ENCODE measurements at places on chromosomes 4 and X.

DNA sequence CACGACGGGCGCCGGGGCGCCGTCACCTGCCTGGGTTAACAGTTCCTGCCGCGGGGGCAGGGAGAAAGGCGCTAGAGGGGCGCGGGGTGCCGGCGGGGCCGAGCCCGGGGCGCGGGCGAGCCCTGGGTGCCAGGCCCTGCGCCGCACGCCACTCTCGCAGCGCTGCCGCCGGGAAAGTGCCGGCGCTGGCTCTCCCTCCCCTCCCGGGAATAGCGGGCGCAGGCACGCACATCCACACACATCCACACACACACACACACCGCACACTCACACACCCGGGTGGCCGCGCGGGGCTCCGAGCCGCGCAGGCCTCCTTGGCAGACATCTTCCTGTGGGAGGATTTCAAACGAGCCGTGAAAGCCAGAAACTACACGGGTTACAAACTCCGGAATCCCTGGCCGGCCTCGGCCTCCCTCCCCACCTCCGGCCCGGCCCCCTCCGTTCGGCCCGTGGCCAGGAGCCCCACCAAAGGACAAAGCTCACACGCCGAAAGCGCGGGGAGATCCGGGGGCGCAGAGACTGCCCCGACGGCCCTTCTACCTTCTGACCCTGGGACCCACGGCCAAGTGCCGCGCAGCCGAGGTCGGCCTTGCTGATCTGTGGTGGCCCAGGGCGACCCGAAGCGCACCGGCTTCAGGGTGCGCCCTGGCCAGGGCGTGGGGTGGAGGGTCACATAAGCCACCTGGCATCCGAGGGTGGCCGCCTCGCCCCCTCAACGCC, 92.3 kb downstream of the BCOR start:
- no peak for DNase-seq

DNA sequence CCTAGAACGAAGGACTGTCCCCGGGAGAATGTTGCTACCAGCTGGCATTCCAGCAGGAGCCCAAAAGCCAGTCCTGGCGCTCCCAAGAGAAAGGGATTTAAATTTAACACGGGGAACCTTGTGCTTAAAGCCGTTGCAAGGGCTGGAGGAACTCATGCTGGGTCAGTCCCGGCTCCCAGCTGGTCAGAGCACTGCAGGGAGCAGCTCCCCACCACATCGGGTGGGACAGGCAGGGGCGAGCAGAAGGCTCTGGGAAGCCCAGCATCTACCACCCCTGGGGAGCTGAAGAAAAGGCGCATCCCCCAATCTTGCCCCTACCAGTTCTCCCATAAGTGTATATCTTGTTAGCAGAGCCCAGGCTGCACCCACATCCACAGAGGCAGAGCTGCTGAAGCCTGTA, 15.7 kb downstream of the CFAP99 start:
- DNase-seq: no peak

DNA sequence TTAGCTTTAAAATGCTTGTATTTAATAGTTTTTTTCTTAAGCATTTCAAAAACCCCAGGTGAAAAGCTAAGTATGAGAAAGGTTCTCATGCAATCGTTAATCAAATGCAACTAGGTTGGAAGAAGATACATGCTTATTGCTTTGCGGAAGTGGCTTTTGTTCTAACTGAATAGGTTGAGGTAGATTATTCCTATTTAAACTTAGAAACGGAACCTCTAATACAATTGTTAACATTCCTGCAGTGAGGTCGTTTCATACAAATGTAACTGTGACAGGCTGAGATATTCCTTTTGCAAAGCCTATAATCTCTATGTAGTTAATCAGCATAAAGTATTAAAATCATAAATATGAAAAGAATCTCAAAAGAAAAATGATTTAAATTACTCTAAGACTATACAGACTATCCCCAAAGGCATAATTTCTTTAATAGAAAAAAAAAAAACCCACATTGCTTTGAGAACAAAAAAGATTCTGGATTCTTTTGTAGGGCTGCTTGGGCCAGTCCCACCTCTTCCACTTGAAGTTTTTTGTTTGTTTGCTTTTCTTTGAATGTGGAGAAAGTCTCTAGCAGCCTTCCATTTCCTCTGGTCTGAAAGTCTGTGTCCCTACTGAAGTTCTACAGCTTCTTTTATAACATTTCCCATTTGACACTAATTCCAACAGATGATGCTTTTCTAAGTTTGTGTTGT, 25.6 kb upstream of the SORBS2 start:
- DNase-seq: no peak

DNA sequence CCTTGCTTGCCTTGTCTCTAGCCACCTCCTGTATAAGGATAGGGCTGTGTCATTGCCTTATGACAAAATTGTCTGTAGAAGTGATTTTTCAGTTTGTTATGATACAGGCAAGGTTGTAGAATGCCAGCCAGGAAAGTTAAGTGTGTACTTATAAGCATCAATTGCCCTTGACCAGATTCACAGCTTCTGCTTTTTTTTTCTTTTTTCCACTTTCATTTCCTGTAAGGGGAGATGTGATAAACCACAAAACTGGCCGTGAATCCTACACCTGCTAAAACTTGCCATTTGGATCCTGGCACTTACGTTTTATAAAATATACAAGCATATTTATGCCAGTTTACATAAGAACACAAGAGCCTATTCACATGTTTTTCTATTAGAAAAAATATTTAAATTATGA, 35.0 kb upstream of the BMPR1B start:
- DNase-seq: no peak

GRCh38 chr4:54525602-54526001, 132.2 kb upstream of the KIT start:
- DNase-seq: no peak

GRCh38 chrX:106168107-106168506, at the start of gene PWWP3B:
Gene PWWP3B (plus strand): TSS chrX:106168305. CDS start chrX:106205433, 37,128 bp downstream.
- peak; percentile 21 for DNase-seq

DNA sequence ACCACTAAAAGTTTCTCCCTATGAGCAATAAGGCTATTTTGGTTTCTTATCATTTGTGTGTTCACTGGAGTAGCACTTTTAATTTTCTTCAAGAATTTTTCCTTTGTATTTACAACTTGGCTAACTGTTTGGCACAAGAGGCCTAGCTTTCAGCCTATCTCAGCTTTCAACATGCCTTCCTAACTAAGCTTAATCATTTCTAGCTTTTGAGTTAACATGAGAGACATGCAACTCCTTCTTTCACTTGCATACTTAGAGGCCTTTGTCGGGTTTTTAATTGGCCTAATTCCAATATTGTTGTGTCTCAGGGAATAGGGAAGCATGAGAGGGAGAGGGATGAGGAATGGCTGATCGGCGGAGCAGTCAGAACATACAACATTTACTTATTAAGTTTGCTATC, 349.8 kb downstream of the OPHN1 start:
- DNase-seq: no peak

DNA sequence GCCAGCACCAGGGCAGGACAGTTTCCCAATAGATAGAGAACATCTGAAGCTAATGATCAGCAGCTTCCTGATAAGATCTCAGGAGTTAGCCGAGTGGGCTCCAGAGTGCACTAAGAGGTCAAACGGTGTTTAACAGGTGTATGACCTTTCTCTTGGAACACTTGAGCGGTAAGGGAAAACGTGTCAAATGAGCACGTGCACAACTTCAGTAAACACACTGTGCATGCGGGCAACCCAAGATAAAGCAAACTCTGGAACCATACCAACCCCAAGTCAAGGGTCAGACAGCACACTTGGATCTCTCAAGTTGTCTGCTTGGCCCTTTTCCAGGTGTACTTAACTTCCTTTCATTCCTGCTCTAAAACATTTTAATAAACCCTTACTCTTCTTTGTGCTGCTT, 1941.5 kb upstream of the PCDH10 start:
- DNase-seq: no peak

- DNase-seq: no peak
Observed at GRCh38 chrX:39665830-39666518, 431.8 kb downstream of the BCOR start.

DNA sequence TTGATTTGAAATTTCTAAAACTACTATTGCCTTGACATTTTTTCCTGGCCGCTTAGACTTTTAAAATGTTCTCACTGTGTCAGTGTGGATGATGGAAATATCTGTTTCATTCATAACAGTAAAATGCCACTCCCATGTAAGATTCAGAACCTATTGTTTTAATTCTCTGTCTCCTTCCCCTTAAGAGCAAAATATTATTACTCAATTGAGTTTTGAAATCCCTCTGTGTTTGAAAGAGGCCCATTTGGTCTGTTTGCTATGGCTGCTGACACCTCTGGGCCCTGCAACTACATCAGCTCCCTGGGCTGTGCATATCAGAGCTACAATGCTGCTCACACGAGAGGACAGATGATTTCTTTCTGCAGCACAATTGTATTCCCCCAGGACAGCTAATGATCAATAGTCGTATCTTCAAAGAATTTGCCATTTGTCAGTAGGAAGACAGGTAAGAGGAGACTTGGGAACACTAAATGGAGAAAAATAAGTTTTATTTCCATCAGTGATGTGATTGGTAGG, 388.0 kb upstream of the GALNT7 start:
- DNase-seq: no peak

DNA sequence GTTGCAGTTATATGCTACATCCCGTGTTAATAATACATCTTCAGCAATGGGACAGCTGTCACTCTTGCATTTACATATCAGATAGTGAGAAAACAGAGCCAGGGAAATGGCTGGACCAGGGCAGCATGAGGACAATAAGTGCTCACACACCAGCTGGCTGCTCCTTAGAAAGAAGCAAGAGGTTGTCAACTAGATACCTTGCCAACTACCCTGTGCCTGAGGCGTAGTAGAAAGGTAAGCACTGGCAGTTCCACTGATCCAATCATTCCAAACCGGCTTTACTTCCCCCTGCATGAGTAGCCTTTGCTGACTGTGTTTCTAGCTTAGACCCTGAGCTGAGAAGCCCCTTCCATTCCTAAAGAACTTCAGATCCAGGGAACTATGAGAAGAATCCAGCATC, 52.2 kb upstream of the FGF13 start:
- DNase-seq: no peak

GRCh38 chr4:25813448-25814106, 49.2 kb downstream of the SEL1L3 start:
- no peak for DNase-seq

- peak; percentile 49 for DNase-seq
Observed at GRCh38 chr4:41257257-41257901, 651 bp downstream of the UCHL1 start.

GRCh38 chr4:54255881-54256280, 26.8 kb downstream of the PDGFRA start:
- no peak for DNase-seq

- no peak for DNase-seq
Observed at GRCh38 chr4:7427831-7428260, 6.9 kb downstream of the PSAPL1 start.

DNA sequence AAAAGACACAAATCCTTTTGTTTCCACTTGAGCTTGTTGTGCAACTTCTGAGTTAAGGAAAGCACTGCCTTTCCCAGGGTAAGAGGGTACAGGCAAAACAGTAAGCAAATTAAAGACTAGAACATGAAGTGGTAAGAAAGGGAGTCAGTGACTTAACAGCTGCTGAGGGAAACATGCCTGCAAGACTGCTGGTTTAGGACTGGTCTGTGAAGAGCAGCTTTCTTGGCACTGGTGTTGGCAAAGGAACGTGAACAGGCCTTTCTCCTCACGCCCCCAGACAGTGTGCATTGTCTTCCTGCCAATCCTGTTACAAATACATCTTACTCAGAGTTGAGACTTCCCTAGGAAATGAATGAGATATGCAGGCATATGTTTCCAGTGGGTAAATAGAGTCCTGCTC, 2.6 kb downstream of the LHFPL1 start:
- no peak for DNase-seq

GRCh38 chr4:39910064-39910463, 67.6 kb downstream of the PDS5A start:
- no peak for DNase-seq

GRCh38 chrX:101686574-101686973, 26.9 kb upstream of the ARMCX2 start:
- no peak for DNase-seq

DNA sequence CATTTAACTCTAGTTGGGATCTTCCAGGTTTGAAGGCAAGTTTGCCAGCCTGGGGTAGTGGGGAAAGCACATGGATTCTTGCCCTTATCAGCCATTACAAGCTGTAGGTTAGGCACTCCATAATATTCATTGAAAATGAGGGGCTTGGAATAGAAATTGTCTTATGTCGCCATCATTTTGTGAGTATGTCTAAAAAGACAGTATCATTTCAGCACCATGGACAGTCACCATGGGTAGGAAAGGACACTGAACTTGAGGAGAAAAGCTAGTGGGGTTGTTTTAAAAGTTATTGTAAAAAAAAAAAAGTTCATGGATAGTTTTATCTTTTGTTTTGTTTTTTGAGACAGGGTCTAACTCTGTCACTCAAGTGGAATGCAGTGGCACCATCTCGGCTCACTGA, 356.1 kb downstream of the HNRNPD start:
- no peak for DNase-seq

DNA sequence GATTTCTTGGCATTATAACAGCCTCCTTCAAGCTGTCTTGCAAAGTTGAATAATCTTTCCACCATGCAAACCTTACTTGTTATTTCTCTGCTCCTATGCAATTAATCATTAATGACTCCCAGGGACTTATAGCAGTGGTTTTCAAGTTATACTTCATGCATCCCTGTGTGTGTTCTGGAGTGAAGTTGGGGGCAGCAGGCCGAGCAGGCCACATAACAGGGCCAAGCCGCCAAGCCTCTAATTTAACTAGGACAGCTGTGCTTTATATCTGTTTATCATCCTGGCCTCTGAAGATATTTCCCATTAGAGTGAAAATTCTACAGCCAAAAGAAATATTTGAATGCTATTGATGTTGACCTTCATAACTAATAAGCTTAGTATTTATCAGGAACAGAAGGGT, 133.5 kb upstream of the PAK3 start:
- no peak for DNase-seq

DNA sequence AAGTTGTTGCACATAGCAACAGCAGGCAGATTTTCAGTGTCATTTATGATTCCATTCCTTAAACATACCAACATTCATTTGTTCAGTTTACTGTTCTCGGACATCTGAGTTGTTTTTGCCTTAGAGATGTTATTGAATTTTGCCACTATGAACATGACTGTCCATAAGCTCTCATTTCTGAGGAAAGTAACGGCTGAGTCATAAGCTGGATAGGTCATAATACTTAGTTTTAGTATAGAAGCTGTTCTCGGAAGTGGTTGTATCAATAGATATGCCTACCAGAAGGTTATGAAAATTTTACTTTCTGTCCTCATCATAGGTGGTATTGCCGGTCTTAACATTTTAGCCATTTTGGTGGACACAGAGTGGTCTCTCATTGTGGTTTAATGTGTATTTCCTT, 157.1 kb upstream of the CLNK start:
- no peak for DNase-seq

GRCh38 chr4:16682975-16683374, 215.5 kb downstream of the LDB2 start:
- DNase-seq: no peak

DNA sequence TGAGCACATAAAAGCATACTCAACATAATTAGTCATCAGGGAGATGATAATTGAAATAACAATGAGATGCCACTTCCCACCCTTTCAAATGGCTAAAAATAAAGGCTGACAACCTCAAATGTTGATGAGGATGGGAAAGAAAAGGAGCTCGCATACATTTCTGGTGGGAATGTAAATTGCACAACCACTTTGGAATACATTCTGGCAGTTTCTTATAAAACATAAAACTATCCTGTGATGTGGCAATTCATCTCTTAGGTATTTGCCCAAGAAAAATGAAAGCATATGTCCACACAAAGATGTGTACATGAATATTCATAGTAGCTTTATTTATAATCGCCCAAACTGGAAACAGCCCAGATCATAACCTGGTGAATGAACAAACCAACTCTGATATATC, 687 bp upstream of the ZNF275 start:
- DNase-seq: no peak

GRCh38 chr4:127188847-127189246, 443.9 kb upstream of the INTU start:
- DNase-seq: no peak

- DNase-seq: no peak
Observed at GRCh38 chr4:28469387-28469786, 1608.7 kb downstream of the STIM2 start.

Data from Ammon's horn (tissue), 1 donor.